ENCODE measurements at places on chromosomes 12 and 14.

- DNase-seq = no peak
Measured at GRCh38 chr12:59803735-59804134, 207.9 kb downstream of the SLC16A7 start.

- peak; percentile 59 for DNase-seq
Measured at GRCh38 chr14:92615451-92615850, 101.9 kb downstream of the RIN3 start.

DNA sequence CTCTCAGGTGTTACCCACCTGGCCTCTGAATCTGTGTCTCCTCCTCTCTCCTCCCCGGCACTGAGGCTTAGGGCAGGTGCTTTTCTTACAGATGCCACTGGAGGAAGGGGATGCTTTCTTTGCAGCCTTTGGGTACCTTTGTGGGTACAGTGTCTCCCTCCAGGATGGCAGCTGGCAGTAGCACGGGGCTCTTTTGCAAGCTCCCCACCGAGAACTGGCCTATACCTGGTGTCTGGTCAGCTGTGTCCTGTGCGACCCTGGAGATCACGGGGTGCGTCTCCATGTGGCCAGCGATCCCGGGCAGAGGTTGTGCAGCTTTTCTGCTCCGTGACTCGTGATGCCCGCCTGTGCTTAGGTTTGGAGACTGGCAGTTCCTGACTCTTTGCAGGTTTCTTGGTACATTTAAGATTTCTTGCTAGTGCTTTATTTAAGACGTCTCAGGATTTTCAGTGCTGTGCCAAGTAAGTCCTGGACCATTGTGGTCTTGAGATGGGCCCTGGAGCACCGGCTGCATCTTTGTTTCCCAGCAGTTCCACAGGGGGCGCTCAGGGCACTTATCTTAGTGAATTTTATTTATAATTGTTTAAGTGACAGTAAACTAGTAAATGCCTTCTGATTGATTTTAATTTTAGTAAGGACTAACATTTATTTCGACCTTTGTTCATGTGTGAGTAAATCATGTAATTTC, 68.9 kb downstream of the DDX51 start:
- DNase-seq = no peak

GRCh38 chr14:51582437-51582836, 69.3 kb upstream of the FRMD6 start:
- DNase-seq = no peak

- DNase-seq = no peak
Measured at GRCh38 chr12:21627924-21628323, 23.3 kb upstream of the GYS2 start.

DNA sequence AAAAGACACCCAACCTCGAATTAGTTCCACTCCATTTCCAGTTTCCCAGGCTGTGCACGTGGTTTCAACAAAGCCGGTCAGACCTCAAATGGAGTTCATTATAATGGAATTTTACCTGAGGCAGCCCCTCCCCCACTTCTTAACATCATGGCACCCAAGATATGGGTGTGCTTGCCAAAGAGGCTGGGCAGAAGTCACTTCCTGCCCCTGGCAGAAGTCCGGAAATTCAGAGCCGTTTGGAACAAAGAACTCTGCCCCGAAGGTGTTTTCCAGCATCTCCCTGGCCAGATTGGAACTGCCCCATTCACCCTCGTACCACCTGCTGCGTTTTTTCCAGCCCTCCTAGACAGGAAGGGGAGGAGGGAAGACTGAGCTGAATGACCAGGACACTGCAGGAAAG, 8.2 kb downstream of the VDR start:
- no peak for DNase-seq

DNA sequence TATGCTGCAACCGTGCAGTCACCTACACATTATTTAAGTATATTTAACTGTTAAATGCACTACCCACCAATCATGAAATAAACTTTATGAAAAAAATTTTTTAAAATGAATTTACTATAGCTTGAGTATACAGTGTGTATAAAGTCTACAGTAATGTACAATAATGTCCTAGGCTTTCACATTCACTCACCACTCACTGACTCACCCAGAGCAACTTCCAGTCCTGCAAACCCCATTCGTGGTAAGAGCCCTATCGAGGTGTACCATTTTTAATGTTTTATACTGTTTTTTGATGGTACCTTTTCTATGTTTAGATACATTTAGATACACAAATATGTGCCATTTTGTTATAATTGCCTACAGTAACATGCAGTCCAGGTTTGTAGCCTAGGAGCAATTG, 48.1 kb downstream of the KLRG1 start:
- DNase-seq = no peak

DNA sequence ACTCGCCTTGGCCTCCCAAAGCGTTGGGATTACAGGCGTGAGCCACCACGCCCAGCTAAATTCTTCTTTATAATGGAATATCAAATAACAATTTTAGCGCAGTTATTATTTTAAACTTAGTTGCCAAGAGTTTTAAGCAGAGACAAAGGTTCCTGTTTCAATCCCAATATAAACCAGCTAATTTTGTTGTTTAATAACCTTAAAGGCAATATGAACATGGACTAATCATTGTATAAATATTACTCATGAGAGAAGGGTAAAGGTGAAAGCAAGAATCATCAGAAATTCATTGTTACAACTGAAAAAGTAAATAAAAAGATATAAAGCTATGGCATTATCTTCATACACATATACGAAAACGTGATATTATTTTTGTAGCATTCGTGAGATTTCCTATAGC, 8.2 kb downstream of the DTD2 start:
- DNase-seq = no peak

- no peak for DNase-seq
Measured at GRCh38 chr12:132133952-132134652, 10.0 kb downstream of the DDX51 start.

- no peak for DNase-seq
Measured at GRCh38 chr12:76542908-76543307, 16.7 kb downstream of the OSBPL8 start.

GRCh38 chr12:85874031-85874461, at the start of gene NTS:
NTS (plus strand) TSS chr12:85874295; CDS start chr12:85874404, 109 bp downstream.
- DNase-seq = no peak

DNA sequence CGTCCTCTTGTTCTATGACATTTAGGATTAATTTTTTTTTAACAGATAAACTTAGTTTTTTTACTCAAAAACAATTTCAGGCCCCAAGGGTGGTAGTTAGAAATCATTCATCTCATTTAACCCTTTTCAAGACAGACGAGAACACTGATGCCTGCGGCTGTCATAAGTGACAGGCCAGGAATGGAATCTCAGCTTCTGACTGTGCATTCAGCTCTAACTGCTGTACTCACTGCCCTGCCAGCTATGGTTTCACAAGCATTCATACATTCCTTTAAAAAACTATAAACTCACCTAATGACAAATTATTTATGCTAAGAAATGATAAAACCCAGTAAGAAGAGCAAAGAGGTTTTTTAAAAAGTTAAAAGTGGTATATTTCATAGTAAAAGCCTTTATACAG, 8.8 kb downstream of the DENND5B start:
- DNase-seq = no peak

- DNase-seq = no peak
Measured at GRCh38 chr12:22325218-22325617, 9.3 kb downstream of the ST8SIA1 start.

GRCh38 chr12:123267991-123268843, 3.4 kb downstream of the CDK2AP1 start:
- no peak for DNase-seq

DNA sequence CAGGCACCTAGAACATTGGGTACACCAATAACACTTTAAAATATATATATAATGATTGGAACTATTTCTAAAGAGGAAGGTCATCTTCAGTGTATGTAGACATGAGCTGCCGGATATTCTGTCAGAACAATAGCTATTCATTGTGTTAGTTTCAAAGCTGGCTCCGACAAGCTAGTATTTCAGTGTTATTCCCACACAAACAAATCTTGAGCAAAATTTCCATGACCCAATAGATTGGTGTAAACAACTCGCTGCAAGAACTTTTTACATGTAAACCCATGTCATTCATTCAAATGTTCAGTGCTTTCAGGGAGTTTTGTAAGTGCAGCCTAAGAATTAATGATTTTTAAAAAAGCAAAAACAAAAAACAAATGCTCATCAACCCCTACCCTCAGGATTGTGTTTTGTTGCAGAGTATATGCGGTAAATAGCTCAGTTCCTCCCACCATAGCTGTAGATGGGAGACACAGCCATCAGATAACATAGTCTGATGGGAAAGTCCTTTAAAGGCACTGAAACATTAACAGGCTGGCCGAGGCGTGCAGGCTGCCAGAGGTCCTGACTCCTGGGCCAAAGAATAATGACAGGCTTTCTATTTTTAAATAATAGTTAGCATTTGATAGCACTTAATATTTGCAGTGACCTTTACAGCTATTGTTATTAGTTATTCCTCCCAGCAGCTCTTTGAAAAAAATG, 150.3 kb upstream of the ARHGAP5 start:
- DNase-seq = no peak

- no peak for DNase-seq
Measured at GRCh38 chr12:107027636-107028053, 40.7 kb upstream of the MTERF2 start.

GRCh38 chr12:104637604-104638003, 180.9 kb downstream of the CHST11 start:
- no peak for DNase-seq

GRCh38 chr12:80293759-80294158, 150.3 kb upstream of the PTPRQ start:
- DNase-seq = no peak

GRCh38 chr12:130818272-130818634, 20.8 kb downstream of the STX2 start:
- no peak for DNase-seq

DNA sequence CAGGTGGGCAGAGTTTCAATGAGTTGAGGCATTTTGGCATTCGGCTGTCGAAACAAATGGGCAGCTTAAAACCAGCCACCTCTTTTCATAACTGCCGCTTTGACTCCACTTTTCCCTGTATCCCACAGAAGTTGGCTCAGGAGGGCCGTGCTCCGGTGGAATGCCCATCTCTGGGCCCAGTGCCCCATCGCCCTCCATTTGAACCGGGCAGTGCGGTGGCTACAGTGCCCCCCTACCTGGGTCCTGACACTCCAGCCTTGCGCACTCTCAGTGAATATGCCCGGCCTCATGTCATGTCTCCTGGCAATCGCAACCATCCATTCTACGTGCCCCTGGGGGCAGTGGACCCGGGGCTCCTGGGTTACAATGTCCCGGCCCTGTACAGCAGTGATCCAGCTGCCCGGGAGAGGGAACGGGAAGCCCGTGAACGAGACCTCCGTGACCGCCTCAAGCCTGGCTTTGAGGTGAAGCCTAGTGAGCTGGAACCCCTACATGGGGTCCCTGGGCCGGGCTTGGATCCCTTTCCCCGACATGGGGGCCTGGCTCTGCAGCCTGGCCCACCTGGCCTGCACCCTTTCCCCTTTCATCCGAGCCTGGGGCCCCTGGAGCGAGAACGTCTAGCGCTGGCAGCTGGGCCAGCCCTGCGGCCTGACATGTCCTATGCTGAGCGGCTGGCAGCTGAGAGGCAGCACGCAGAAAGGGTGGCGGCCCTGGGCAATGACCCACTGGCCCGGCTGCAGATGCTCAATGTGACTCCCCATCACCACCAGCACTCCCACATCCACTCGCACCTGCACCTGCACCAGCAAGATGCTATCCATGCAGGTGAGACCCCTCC, 5.0 kb upstream of the RNU7-1 start:
- no peak for DNase-seq

GRCh38 chr12:58566599-58566998, 353.7 kb downstream of the LRIG3 start:
- no peak for DNase-seq

DNA sequence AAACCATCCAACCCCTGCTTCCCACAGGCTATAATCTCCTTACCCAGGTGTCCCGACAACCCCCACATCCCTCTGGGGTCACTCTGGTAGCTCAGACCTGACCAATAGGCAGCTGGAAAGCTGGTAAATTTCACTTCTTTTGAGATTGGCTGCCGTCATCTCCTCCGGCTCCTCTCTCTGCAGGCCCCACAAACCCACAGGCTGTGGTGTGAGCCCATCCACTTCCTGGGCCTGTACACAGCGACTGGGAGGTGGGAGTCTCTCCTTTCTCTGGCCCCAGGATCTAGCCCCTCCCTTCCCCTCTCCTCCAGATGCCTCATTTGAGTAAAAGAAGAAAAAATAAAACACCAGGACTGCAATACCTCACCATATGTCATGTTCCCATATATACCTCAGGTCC, 709 bp downstream of the INHBC start:
- DNase-seq = no peak

GRCh38 chr12:48336564-48336963, 14.2 kb downstream of the ZNF641 start:
- no peak for DNase-seq

- DNase-seq = no peak
Measured at GRCh38 chr14:96793547-96793946, 3.6 kb upstream of the VRK1 start.

DNA sequence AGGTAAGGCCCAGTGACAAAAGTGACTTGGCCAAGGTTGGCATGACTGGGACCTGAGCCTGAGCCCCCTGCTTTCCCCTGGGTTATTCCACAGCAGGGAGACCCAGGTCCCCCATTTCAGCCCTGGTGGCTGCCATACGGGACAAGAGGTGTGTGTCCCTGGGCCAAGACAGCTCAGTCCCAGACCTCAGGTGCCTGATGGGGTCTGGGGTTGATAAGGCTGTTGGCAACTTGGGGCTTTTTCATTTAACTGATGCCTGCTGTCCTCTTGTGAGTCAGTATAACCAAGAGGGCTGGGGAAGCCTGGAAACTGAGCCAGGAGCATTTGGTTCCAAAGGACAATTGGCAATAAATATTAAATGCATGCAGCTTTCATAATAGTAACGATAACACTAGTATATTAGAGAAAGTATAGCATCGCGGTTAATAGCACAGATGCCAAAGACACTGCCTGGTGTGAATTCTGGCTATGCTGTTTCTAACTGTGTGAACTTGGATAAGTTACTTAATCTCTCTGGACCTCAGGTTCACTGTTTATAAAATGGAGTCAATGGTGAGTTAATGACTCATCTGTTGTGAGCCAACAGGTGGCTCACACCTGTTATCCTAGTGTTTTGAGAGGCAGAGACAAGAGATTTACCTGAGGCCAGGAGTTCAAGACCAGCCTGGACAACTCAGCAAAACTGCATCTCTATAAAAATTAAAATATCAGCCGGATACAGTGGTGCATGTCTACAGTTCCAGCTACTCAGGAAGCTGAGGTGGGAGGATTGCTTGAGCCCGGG, 898 bp downstream of the SDSL start:
- no peak for DNase-seq

GRCh38 chr14:31843361-31844091, 233.6 kb upstream of the ARHGAP5 start:
- no peak for DNase-seq

- no peak for DNase-seq
Measured at GRCh38 chr14:79136071-79137044, 966.2 kb downstream of the NRXN3 start.

GRCh38 chr12:118830296-118830695, 151.0 kb upstream of the SRRM4 start:
- no peak for DNase-seq

GRCh38 chr12:113948151-113948914, 17.8 kb downstream of the RBM19 start:
- no peak for DNase-seq

- no peak for DNase-seq
Measured at GRCh38 chr14:104290058-104290667, 151.8 kb downstream of the KIF26A start.
